Liver (tissue), 10 donors: ENCODE measurements at places on chromosomes 1 and 21. TPM values are rescaled to one million over a fixed set of nuclear protein-coding genes. Genes with fewer than 3 reads are reported as not detected.

- no peak overlapping the region for H3K4me3 ChIP-seq
- H3K36me3 ChIP-seq, result no peaks in the 10 kb centered on the region
- peaks cover 17% of the 10 kb centered on the region for H3K4me1 ChIP-seq
- peak overlapping the region; percentile 98 for H3K27ac ChIP-seq
- no peaks in the 10 kb centered on the region for H3K27me3 ChIP-seq
These were observed 3.0 kb downstream of the SPEN start for GRCh38 chr1:15850471-15851001.

The CCDC24 gene
- polyA plus RNA-seq, result 2.2 TPM

DNA sequence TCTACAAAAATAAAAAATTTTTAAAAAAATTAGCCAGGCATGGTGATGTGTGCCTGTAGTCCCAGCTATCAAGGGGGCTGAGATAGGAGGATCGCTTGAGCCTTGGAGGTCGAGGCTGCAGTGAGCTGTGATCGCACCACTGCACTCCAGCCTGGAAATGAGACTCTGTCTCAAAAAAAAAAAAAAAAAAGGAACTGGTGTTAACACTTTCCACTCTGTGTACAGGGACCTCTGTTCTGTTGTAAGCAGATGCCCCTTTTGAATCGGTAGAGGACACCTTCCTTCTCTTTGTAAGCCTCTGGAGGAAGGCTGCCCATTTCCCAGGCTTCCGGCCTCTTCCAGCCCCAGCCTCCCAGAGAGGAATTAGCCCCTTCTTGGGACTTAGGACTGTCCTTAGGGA is 7.3 kb upstream of the C1orf210 start:
- H3K36me3 ChIP-seq, result no peaks in the 10 kb centered on the region

DNA sequence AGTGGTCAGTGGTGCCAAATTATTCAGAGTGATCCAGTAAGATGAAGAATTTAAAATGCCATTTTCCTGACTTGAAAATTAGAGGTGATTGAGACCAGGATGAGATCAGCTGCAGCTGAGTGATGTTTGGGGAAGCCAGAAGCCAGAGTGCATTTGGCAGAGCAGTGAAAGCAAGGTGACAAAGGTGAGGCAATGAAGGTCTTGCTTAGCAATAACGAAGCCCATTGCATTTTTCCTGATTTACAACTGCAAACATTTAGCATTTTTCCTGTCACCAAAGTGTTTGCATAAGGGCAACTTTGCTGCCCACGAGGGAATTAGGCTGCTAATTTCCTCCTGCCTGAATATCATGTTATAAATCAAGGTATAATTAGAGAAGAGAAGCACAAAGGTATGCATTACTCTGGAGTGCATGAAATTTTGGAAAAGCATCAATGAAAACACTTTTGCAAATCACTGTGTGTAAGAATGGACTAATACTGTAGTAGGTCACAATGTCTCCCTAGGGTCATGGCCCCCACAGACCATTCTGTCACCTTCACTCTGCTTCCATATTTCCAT is 188.2 kb upstream of the LYPLAL1 start:
- H3K36me3 ChIP-seq, result no peaks in the 10 kb centered on the region
- no peak for DNase-seq
- no peak overlapping the region for H3K27ac ChIP-seq

The OR2M3 gene
- not detected for polyA plus RNA-seq

DNA sequence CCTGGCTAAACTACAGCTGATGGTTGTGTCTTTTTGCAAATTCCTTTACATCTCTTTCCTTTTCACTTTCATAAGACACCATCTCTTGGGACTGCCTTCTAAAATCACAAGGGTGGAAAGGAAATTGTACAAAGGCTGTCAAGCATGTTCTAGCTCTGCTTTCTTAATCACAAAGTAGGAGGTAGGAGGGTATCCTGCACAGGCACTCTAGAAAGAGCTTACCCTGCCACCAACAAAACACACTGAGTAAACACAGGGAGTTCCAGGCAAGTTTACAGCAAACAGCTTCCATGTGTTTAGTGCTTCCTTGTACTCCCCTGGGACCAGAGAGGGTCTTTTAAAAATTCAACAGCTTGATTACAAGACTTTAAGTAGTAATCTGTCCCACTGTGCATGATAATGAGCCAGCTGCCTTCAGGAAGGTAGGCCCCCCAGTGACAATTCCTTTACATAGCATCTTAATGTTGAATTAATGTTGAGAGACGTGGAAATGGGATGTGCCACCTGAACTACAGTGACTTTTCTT is 2.4 kb downstream of the PLPP3 start:
- peak overlapping the region; percentile 99 for H3K27ac ChIP-seq
- H3K27me3 ChIP-seq, result no peaks in the 10 kb centered on the region
- H3K4me1 ChIP-seq, result peaks cover 2% of the 10 kb centered on the region
- peak overlapping the region; percentile 90 for H3K4me3 ChIP-seq
- H3K36me3 ChIP-seq, result no peaks in the 10 kb centered on the region
- no peak for DNase-seq

The INSRR gene
- 0.01 TPM for polyA plus RNA-seq
